ENCODE measurements at places on chromosomes 11 and 22. TPM values are rescaled to one million over a fixed set of nuclear protein-coding genes. Genes with fewer than 3 reads are reported as not detected.

GRCh38 chr11:77413850-77414460 lies 59.9 kb downstream of the PAK1 start:
- DNase-seq = no peak

- no peak for DNase-seq
Measured at GRCh38 chr22:43176090-43176489, 10.8 kb downstream of the TTLL12 start.

- no peak for DNase-seq
Measured at GRCh38 chr11:115155978-115156377, 348.2 kb downstream of the CADM1 start.

DNA sequence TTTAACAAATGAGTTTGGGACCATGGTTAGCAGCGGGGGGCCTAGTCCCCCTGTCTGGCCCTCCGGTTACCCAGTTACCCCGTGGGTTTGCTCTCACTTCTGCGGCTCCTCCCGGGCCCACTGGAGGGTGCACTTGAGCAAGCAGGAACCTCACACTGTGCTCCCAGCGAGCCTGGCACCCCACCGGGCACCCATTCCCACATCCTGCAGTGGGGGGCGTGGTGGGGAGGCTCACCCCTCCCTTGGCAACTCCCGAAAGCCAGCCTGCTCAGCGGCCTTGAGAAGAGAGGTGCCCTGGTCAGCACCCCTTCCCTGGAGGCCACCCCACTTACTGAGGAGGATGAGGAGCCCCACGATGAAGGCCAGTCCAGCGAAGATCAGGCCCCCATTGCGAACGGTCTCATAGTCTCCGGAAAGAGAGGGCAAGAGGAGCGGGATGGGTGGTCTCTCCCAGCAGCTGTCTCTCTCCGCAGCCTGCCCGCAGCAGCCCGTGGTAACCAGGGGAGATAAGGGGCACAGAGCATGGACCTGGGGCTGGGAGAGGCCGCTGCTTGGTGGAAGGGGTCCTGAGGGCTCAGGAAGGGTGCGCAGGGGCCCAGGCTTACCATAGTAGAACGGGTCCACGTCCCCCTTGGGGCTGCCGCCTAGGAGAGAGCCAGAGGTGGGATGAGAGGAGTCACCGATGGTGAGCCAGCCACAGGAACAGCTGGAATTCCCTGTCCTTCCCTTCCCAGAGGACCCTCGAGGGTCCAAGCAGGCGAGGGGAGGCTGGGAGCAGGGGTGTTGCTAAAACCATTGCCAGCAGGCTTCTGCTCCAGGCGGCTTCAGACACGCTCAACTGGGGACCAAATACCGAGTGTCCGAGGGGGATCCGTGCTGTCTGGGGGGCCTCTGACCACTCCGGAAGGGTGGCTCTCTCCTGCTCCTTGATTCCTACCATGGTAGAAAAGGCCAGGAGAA lies 2.2 kb downstream of the FXYD2 start:
- no peak for DNase-seq

DNA sequence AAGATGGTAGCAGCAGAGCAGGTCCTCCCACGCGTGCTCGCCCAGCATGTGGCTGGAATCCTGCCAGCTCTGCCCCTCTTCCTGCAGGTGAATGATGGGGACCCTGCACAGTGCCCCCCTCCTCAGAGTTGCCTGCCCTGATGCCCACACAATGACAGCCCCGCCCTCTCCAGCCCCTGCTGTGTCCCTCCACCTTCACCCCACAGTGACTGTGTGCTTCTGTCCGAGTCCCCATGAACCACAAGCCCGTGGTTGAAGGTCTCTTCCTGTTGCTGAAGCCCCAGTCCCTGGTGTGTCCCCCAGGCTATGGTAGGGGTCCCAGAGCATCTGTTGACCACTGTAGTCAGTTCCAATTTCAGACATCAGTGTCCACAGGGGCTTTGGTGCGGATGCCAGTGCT lies 71.0 kb downstream of the BRD1 start:
- DNase-seq = no peak

GRCh38 chr11:69462106-69462951 lies 19.1 kb upstream of the LINC01488 start:
- no peak for DNase-seq

DNA sequence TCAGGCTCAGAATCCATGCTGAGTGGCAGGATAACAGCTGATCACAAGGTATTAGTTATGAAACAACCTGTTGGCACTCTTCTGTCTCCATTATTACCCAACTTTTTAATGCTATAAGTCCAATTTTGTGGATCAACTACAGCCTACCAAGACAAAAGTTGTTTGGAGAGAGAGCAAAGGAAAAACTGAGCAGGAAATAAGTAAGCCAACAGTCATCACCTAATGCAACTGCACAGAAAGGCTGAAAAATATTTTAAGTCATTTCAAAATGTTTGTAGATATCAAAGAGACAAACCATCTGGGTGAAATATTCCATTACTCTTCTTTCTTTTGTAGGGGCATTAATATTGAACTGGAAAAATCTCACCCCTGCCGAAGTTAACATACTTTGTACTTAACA lies 41.6 kb downstream of the FDX1 start:
- no peak for DNase-seq

DNA sequence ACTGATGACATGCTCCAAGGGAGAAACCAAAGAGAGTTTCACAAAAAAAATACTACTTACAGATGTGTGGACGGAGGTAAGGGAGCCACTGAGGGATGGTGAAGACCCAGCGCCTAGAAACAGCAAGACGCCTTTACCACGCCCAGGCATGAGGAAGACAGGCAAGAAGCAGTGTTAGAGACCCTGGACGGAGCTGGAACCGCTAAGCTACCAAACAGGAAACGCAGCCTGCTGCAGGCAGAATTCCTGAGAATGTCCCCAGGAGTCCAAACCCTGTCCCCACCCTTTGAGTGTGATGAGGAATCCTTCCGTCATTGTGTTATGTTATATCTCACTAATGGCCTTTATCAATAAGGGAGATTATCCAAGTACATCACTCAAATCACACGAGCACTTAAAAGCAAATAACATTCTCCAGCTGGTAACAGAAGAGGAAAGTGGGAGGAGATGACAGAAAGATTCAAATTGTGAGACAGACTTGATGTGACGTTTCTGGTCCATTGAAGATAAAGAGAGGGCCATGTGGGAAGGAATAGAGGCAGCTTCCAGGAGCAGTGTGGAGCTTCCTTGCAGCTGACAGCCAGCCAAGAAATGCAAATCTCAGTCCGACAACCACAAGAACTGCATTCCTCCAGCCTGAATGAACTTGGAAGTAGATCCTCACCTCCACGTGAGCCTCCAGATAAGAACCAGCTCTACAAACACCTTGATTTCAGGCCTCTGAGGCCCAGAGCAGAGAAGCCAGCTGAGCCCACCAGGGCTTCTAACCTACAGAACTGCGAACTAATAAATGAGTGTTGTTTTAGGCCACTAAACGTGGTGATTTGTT lies 19.1 kb downstream of the FAM181B start:
- no peak for DNase-seq

DNA sequence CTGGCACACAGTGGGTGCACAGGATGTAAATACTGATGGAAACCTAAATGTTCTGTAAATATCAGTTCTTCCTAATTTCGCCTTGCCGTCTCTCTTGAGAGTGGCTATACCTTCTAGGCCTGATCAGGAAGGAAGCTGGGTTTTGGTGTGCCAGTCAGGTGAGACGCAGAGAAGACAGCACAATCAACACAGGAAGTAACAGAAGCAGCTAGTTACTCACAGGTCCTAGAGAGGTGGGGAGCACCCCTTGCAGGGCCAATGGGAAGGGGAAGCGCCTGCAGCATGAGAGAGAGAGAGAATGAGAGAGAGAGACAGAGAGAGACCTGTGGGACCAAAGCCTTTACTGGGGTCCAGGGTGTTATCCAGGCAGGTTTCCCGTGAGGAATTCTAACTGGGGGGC lies 80.8 kb downstream of the FBLN1 start:
- DNase-seq = no peak

GRCh38 chr11:69430566-69430965 lies 50.9 kb upstream of the LINC01488 start:
- DNase-seq = no peak

DNA sequence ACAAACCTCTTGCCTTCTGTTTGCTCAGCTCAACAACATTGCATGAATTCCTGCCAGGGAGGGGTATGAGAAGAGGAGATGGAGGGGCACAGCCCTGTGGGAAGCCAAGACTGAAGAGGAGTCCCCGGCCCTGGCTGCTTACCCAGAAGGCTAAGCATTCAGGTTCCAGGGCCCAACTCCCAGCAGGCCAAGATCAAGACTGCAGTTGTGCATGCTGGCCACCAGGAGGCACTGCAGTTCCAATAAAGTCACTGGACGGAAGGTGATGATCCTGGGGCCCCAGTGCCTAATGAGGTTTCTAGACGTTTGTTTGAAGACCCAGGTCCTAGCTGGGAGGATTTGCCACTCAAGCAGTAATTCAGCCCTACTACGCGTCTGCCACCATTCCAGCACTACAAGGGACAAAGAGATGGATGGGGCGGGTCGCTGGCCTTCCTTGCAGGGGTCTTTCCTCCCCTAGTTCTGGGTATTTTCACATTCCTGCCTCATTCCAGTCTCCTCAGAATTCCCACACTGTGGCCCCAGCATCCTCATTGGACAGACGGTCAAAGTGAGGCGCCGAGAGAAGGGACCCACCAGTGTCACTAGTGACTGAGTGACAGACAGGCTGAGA lies 23.6 kb downstream of the ALX4 start:
- DNase-seq = no peak

DNA sequence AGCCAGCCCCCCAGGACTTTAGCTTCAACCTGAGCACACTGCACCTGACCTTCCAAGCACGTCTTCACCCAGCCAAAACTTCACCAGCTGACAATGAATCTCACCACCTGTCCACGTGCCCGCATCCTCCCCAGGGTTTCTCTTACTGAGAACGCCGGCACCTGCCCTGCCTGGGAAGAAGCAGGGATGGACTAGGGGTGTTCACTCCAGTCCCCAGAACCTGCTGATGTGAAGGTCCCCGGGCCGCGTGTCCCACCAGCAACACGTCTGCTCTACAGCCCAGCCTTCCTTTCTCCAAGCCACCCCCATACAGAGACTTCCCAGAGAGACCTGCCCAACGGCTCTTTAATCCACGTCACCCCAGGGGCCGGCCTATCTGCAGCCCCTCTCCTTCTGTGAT lies 12.8 kb downstream of the CPT1A start:
- no peak for DNase-seq

Gene FAU
- 474 TPM for polyA plus RNA-seq

Gene CTSF
- polyA plus RNA-seq = 99.0 TPM

Gene KRTAP5-7
- 0.25 TPM for polyA plus RNA-seq
